Muscle of leg (tissue), 16 donors: ENCODE measurements at places on chromosomes 12 and 14. TPM values are rescaled to one million over a fixed set of nuclear protein-coding genes. Genes with fewer than 3 reads are reported as not detected.
A peak's percentile ranks its signal among the peaks of the same experiment; 100 is the strongest.

WNT1 gene
- not detected for total RNA-seq

BMP4 gene
- 16.4 TPM for total RNA-seq

DNA sequence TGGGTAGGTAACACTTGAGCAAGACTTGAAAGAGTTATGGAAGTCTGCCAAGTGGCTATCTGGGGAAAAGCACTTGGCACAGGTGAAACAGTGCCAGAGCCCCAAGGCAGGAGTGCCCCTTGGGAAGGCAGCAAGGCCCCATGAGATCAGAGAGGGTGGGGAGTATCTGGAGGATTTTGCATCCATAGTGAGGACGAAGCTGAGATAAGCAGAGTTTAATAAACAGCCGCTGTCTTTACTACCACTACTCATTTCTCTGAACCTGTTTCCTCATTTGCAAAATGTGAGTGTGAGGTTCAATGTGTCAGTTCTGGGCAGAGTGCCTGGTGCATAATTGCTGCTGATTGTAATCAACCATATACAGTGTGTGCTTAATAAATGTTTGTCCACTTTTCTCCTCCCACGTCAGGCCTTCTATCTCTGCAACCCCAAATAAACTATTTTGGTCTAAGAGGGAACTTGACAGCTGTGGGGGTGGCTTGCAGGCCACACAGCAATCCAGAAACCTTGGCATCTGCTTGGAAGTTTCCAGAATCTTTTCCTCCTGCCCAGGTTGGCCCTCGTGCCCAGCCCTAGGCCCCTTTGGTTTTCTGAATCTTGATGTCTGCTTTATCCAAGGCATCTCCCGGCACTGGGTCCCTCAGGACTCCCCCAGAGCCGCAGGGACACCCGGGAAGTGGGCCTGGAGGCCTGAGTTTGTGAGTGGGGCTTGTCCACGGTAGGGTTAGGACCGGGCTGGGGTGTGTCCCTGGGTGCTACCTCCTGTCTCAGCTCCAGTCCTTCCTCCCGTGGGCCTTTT, 4.5 kb downstream of the ABCB9 start:
- no peak for DNase-seq

GRCh38 chr12:40157336-40157735, 51.5 kb upstream of the SLC2A13 start:
- DNase-seq, result no peak

DNA sequence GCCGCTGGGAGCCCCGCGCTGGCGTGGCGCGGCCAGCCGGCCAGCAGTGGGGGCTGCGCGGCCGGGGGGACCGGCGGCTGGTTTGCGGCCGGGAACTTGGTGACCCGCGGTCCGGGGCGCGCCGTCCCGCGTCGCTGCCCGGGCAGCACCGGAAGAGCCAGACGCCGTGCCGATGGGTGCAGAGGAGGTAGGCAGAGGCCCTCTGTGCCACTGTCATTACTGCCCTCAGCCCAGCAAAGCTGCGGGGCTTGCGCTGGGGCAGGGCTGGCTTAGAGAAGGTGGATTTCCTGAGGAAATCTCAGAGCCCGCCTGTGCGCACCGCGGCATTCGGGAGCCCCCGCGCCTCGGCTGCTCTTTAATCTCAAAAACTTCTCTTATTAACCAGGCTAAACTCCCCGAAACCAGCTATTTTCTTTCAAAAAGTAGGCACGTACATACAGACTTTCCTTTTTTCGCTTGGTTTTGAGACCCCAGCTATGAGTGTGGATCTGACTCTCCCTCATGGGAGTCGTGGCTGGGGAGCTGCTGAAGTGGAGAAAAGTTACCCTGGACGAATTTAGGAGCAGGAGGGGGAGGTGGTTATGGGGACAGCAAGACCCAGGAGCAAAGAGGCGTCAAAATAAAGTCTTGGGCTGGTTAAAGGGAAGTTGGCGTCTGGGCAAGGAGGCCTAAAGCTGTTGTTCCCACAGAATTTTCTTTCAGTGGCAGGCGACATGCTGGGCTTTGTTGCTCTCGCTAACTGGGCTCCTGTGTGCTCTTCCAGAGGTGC, 802 bp downstream of the SUSD6 start:
- DNase-seq, result peak; percentile 51

GRCh38 chr12:106145539-106146447, 7.0 kb upstream of the NUAK1 start:
- DNase-seq, result no peak

- no peak for DNase-seq
These were observed 11.2 kb upstream of the WSCD2 start for GRCh38 chr12:108117902-108118301.

DNA sequence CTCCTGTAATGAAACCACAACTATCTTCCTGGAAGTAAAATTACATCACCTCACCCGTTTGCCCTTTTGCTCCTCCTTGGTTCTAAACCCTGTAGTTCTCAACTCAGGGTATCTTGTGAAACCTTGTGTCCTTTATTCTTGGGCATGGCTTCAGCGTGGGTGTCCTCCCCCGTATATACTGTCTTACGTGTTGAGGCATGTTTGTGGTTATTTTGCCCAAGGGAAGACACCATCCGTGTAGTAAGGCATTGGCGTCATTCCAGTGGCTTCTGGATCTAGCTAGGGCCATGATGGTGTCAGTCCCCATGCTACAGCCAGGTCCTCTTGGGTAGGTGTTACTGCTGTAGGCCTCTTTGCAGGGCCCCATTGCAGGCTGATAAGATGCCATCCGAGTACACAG, 115.4 kb downstream of the ZFP36L1 start:
- DNase-seq, result no peak

- peak; percentile 20 for DNase-seq
These were observed 13.6 kb upstream of the MLXIP start for GRCh38 chr12:122064780-122065588.

NOS1 gene
- total RNA-seq, result 0.18 TPM

GRCh38 chr12:52817699-52818238, 3.9 kb upstream of the KRT4 start:
- DNase-seq, result no peak

PLEKHH1 gene
- 0.75 TPM for total RNA-seq

TOMM20L gene
- not detected for total RNA-seq

- no peak for DNase-seq
These were observed 11.5 kb downstream of the C1S start for GRCh38 chr12:7072035-7072434.

- peak; percentile 53 for DNase-seq
These were observed 24.4 kb upstream of the TBX5 start for GRCh38 chr12:114430306-114430705.

ARHGEF40 gene
- 50.5 TPM for total RNA-seq

GRCh38 chr14:80948291-80948690, 6.8 kb upstream of the CEP128 start:
- no peak for DNase-seq

- no peak for DNase-seq
These were observed 994.1 kb upstream of the TMEM132C start for GRCh38 chr12:127272864-127273263.

- no peak for DNase-seq
These were observed 679.2 kb downstream of the RPL10L start for GRCh38 chr14:45972416-45972815.

GRCh38 chr14:73153272-73153671, 17.0 kb downstream of the PSEN1 start:
- DNase-seq, result peak; percentile 69

BCL2L14 gene
- total RNA-seq, result not detected

GRCh38 chr14:89166633-89167032, 250.4 kb downstream of the FOXN3 start:
- no peak for DNase-seq

- peak; percentile 92 for DNase-seq
These were observed 231.1 kb downstream of the CACNA1C start for GRCh38 chr12:2283916-2284315.
